ENCODE measurements at places on chromosomes 13 and 19. TPM values are rescaled to one million over a fixed set of nuclear protein-coding genes. Genes with fewer than 3 reads are reported as not detected.

The HOMER3 gene
- polyA plus RNA-seq = 76.5 TPM

DNA sequence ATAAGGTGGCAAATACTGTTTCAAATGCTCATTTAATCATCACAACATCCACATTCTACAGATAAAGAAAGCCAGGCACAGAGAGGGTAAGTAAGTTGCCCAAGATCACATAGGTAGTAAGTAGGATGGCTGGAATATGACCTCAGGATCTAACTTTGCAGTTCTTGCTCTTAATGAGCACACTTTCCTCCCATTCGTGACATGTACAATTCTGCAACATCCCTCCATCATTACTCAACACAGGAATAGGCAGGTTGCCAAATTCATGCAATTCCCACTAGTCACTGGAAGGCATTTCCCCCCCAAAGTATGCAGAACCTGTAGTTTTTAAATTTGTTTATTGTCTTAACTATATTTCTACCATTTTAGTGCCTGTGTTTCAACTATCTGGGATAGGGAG, 109.2 kb downstream of the OLFM4 start:
- no peak for DNase-seq

- no peak for DNase-seq
Observed at GRCh38 chr19:34662919-34663318, 14.0 kb downstream of the SCGB2B2 start.

The OR2Z1 gene
- polyA plus RNA-seq = not detected

- DNase-seq = no peak
Observed at GRCh38 chr13:96238241-96238640, 148.3 kb downstream of the HS6ST3 start.

DNA sequence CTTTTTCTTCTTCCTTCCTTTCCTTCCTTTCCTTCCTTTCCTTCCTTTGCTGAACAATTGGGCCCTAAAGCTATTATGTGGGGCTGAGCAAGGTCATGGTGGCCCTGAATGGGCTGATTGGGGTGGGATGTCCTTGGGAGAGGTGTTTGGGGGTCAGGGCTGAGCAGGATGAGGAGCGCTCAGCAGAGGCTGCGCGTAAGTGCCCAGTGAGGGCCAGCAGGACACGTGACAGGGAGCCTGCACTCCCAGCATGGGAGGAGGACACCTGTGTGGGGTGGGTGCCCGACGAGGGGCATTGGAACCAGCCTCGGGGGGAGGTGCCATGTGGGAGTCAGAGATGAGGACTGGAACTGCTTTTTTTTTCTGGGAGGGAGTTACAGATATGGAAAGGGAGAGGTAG, 5.4 kb upstream of the LGALS7 start:
- no peak for DNase-seq

DNA sequence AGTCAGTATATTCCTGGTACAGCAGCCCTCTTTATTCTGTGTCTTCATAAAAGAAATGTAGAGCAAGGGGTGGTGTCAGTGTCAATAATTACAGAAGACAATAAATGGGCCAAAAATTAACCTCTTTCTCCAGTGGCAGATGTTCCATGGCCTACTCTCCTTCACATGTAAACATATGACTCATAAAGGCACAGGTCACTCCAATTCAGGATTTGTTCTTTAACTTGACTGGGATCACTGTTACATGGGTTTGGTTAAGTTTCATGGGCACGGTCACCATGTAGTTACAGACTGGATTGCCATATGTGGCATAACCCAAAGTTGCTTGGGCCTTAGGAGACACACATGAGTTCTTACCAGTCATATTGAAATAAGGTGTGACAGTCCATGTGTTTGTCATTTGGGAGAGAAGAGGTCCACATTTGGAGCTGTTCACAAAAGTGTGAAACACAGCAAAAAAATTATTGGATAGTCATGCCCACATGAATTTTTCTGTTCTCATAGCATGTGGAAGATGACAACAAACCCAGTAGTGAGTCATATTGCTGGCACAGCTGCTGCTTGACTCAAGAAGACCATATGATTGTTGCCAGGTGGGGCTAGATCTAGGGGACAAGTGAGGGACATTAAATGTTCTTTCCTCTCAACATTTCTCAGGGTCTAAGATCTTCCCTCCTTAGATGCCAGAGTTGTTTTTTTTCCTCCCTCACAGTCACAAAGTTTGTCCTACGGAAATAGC, 68.1 kb upstream of the HTR2A start:
- DNase-seq = no peak

- no peak for DNase-seq
Observed at GRCh38 chr13:23059173-23059572, 121.6 kb upstream of the SGCG start.

DNA sequence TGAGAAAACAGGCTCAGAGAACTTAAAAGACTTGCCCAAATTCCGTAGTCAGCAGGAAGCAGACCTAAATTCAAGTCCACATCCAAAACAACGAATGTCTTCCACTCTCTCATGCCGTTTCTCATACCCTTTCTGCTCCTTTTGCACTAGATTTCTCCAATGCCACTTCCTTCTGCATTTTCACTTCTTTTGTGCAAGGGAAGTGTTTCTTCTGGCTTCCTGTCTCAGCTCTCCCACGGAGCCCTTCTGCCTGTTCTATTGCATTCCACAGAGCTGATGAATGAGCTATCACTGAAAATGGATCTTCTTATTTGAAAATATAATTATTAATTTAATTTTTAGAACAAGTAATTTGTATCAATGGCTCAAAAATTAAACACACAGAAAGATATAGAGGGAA, 56.1 kb upstream of the STK24 start:
- no peak for DNase-seq

DNA sequence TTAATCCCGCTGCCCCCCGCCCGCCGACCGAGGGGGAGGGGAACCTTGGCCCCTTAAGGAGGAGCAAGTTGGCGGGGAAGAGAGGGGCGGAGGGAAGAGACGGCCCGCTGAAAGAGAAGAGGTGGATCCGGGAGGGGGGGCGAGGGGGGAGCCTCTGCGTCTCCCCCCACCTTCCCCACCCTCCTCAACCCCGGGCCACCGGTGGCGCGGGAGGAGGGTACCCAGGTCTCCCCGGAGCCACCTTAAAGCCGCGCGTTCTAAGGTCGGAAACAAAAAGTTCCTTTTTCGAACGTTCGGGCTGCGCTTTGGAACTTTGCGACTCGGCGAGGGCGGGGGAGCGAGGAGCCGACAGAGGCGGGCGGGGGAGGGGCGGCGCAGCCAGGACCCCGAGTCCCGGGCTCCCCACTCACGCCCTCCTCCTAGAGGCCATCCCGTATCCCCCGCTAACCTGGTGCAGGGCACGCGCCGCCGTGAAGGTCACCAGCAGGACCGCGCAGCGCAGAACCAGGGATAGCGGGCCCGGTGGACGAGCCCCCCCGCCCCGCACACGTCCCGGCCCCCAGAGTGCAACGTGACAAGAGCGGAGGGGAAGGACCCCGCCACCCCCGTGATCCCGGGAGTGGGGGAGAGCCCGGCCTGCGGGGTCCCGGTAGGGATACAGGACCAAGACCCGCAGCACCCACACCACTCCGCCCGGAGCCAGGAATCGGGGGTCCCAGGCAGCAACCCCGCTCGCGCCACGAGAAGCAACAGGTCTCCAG, 659 bp downstream of the ERF start:
- DNase-seq = no peak

Data from right renal pelvis (tissue), 4 donors.